Cerebellar nuclear complex (tissue), 1 donor: ENCODE measurements at places on chromosomes 7 and 10.

DNA sequence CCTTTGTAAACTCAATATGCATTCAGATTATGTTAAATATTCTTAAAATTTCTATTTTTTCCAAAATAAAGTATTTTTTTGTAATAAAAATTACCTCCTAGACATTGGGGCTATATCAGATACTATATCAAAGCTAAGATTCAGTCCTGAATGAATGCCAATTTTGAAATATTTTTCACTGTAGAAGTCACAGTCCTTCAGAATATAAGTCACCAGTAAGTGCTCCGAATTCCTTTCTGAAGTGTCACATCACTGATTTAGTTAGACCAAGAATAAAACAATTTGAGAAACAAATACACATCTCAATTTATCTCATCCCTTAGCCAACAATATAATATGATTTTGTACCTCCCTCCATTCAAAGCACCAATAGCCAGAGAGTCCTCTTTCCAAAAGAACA, 33.9 kb upstream of the GSAP start:
- DNase-seq: no peak

- DNase-seq: no peak
These were observed 77.4 kb downstream of the SEMA3C start for GRCh38 chr7:80841423-80841955.

- DNase-seq: no peak
These were observed 994 bp downstream of the SLC25A28 start for GRCh38 chr10:99619090-99619800.

GRCh38 chr7:143177374-143178119, 5.7 kb upstream of the TAS2R39 start:
- no peak for DNase-seq

- DNase-seq: no peak
These were observed 30.5 kb downstream of the LRMDA start for GRCh38 chr10:75461672-75462649.

- no peak for DNase-seq
These were observed 54.8 kb downstream of the OTUD1 start for GRCh38 chr10:23493711-23494110.

DNA sequence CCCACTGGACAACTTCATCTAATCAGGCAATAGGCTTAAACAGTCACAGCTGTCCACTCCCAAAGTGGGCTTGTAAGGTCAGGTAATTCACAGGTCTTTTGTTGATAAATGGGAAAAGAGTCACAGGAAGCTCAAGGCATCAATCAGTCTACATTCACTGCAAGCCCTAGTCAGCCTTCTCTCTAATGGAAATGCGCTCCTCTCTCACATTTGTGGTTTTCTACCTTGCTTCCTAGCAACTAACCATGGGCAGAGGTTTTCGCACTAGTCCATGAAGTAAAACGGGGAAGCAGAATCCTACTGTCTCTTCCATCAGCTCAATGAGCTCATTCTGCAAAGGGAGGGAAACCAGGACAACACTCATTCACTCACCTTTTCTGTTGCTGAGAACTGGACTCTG, 53.5 kb upstream of the APBB1IP start:
- no peak for DNase-seq

DNA sequence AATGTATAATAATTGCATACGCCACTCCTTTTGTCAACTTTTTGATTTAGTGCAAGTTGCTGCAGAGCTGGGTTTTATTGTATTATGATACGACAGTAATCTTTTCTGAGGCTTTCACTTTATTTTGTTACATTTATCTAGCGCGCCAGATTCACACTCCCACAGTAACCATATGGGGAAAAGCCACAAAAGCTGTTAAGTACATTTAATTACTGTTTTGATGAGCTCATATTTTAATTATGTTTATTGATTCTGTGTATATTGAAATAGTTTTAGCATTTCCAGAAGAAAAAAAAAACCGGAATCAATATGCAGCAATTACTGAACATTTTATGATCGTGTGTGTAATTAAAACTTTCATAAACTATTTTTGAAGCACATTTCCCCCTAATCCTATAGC, 118.5 kb downstream of the RAB11FIP2 start:
- DNase-seq: no peak

DNA sequence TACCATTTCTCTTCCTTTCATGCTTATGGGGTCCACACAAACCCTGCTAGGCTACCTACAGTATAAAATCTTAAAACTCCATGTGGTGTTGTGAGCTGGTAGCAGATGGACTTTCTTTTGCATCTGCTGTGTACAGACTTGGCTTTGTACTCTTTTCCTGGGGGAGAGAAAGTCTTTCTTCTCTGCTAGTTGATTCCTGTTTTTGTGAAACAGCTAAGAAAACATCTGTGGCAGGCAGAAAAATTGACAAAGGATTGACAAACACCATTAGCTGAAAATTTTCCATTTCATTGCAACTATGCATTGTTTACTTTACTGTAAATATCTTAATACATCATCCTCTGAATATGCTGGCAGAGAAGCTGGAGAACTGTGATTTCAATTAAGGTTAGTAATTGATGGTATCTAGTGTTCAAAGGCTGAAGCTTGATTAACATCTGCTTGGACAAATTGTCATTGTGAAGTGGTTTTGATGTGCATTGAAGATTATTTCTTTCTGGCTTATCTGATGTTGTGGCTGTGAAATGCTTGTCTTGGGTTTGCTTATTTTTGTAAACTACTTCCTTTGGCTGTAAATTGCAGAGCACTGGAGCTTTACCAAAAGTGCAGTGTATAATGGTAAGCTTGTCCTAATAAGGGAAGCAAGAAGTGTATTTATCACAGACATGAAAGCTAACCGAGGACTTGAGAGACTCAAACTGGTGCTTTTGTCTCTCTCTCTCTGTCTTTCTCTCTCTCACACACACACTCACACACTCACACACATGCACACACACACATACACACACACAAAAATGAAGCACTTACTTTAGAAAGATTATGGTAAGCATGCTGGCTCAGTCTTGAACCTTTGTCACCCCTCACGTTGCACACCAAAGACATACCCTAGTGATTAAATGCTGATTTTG, at the start of gene FOXP2:
Gene FOXP2, plus strand, starts transcription at position 660 of the 908 bp plus-strand sequence. CDS start 11,697 bp downstream, outside the sequence.
- no peak for DNase-seq

DNA sequence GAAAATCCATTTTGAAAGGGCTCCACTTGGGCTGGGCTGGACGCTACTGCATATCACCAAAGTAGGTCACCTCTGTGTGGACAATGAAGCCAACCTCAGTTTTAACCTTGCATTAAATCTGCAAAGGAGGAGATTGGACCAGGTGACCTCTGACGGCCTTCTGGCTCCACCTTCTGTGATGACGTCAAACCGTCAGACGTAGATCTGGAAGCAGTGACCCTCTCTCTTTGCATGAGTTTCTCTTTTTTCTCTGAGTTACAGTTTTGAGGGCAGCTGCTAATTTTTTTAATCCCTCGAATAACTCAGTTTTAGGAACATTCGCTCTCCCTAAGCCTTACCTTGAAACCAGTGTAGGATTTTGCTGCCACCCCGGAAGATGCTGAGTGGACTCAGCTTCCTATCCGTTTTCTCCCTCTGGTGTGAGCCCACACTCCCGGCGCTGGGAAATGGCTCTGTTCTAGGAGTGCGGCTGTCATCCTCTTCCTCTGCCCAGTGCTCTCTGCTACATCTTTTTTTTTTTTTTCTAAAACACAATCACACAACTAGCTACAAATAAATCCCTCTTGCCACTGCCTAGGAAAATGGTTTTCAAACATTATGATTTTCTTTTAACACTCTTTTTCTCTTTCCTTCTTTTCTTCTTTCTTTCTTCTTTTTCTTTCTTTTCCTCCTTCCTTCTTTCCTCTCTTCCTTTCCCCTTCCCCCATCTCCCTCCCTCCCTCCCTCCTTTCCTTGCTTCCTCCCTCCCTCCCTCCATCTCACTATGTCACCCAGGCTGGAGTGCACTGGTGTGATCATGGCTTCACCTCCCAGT, 27.7 kb upstream of the NMT2 start:
- DNase-seq: no peak

GRCh38 chr7:81990395-81990794, 220.5 kb upstream of the HGF start:
- DNase-seq: no peak

DNA sequence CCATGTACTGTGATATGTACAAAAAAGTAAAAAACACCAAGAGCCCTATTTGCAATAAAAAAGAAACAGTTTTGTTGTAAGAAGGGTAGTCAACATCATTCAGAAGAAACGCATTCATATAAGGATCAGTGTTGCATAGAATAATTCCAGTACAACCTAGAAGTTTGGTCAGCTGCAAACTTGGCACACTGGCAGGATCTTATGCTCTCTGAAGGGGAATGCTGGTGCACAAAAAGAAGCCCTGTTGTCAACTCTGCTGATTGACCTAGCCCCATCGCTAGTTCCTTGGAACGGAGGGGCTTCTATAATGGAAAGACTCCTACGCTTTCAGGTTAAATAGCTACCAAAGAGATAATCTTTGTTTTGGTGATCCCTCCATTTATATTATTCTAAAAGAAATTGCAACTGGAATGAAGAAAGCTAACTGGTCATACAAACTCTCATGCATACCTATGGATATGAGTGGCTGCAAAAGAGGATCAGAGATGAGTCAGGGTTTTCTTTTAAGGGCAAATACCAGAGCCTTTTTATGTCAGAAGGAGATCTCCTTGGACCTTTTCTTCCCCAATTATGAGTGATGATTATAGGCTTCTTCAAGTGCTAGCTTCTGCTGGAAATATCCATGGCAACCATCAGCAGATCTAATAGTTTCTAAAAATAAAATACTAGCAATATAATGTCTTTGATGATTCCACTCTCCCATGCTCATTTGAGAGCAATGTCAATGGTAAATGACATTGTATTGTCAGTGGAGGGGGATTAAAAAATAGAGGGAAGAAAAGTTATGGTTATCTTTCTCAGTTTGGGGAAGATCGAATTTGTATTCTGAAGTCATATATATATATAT, 312.4 kb upstream of the CACNA2D1 start:
- no peak for DNase-seq
